ENCODE measurements at places on chromosomes 2 and 18.

GRCh38 chr2:32671885-32672533 is 44.2 kb downstream of the TTC27 start:
- ATAC-seq: no peak

GRCh38 chr2:220891405-220891804 is 680.7 kb downstream of the EPHA4 start:
- ATAC-seq: no peak

DNA sequence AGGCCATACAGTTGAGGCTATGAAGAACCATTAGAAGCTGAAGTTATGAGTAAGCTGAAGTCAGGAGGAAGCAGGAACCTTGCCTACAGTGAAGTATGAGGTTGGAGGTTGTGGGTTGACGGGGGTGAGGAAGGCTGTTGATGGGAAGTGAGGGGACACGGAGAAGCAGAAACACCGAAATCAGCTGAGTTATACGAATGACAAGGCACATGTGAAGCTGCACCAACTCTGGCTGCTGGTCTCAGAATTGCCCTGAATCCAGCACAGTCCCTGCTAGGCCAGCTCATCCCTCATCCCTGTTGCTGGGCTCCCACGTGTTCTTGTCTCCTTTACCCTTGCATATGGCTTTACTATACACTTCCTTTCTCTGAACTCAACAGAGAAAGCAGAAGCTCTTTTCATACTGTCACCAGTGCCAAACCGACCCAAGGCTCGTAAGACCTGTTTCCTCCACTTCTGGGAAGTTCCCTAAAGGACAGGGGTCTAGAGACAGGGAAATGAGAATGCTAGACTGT is 9.2 kb upstream of the TMEM247 start:
- peak; percentile 48 for ATAC-seq

- no peak for ATAC-seq
Measured at GRCh38 chr2:8527031-8527430, 154.8 kb upstream of the ID2 start.

DNA sequence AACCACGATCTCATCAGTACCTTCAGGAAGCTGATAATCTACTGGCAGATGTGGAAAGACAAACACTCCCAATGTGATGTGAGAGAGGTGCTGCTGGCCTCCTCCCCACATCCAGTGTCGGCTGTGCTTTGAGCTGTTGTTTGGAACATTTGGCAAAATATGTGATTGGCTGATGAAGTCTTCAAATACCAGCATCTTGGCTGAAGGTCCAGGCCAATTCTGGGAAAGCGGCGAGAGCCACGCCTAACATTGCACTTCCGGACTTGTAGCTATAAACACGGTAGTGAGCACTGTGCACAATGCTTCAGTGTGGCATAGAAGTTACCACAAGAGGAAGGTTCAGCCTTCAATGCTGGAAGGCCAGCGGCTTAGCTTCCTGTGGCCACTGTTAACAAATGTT is 198.8 kb downstream of the DCDC2C start:
- ATAC-seq: no peak

DNA sequence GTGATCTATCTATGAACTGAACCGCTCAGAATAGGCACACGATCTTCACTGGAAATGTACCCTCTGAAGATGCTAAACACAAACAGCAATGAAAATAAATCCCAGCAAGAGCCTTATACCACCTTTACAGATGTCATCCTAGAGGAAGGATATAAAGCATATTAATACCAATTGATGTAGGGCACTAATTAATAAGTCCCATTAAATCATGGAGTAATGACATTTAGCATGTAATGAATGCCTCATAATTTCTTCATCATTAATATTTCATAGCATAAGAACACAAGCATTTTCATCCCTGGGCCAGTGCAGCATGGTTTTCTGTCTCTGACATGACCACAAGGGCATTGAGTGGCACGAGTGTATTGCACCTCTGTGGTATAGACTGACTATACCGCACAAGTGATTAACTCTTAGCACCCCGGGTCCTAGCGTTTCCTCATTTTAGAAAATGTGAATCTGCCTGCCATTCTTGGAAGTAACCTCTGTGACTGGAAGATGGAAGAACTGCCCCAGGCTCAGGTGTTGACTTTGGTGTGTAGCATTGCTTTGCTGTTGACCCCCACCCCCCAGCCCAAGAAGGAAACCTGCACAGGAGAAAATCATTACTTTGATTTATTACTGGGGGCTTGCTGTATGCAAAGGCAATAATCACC is 1.4 kb upstream of the TMEM178A start:
- no peak for ATAC-seq

DNA sequence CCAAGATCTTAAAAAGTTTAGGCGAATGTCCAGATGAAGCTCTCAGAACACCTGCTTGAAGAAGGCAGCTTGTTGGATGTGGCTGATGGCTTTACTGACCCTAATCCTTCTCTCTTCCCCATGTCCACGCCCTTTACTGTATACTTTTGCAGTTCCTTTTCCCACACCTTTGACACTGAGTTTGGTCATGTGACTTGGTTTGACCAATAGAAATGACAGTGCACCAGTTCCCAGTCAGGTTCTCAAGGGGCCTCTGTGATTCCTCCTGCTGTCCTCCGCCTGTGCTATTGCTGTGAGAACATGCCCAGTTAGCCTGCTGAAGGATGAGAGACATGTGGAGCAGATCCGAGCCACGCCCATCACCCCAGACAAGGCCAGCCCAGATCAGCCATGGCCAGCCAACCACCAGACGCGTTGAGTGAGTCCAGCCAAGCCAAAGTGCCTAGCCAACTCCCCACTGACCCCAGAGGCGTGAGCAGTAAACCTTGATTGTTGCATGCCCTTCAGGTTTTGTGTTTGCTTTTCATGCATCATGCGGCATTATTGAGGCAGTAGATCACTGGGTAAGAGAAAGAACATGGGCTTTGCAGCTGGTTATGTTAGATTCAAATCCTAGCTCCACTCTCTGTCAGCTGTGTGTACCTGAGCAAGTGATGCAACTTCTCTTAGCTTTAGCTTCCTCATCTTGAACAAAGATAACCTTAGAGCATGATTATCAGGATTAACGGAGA is 258.0 kb upstream of the SIX2 start:
- no peak for ATAC-seq

GRCh38 chr18:57806978-57807285 is 3.8 kb upstream of the ATP8B1 start:
- no peak for ATAC-seq

DNA sequence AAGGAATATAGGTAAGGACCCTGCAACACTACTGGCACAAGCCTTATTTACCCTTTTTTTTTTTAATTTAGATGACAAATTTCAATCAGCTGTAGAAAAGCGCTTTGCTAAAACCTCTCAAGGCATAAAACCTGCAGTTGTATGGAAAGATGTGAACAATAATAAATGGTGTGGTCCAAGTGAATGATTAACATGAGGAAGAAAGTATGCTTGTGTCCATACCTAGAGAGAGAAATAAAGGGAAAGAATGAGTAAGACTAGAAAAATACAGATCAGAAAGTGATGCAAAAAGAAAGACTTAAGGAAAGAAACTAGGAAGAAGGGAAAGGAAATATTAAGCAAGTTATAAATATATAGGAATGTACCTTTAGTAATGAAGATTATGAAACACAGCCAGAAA is 119.2 kb upstream of the SCN7A start:
- no peak for ATAC-seq

DNA sequence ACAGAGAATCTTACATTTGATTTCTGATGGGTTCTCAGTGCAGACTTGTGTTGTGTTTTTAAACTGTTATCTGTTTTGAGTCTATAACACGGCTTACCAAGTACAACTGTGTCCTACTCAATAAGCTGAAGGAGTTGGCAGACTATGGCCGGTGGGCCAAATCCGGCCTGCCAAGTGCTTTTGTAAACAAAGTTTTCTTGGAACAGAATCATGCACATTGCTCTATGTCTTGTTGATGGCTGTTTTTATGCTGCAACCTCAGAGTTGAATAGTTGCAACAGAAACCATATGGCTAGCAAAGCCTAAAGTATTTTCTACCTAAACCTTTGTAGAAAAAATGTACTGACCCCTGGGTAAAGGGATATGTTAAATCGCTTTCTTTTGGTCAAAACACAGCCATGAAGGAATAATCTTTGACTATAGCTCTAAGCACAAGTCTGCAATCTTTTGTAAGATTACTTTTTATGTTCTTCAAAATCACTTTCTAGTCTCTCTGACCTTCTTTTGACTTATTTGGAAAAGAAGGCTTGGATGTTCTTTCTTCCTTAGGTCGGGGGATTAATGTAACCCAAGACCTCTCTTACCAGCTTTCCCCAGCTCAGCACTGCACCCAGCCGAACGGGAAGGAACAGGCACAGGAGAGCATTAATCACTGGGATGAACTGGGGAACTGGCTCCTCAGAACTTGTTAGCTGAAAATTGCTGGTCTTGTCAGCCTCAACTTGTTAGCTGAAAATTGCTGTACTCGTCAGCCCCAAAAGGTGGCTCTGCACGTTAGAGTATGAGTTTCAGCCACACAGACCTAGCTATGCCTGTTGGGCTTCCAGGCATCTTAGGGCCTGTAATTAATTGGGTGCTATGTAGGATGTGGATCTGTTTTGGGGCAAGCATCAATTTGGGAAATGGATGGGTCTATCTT is 75.4 kb downstream of the CD8B2 start:
- no peak for ATAC-seq

GRCh38 chr2:200042102-200042735 is 86.8 kb downstream of the MAIP1 start:
- no peak for ATAC-seq

DNA sequence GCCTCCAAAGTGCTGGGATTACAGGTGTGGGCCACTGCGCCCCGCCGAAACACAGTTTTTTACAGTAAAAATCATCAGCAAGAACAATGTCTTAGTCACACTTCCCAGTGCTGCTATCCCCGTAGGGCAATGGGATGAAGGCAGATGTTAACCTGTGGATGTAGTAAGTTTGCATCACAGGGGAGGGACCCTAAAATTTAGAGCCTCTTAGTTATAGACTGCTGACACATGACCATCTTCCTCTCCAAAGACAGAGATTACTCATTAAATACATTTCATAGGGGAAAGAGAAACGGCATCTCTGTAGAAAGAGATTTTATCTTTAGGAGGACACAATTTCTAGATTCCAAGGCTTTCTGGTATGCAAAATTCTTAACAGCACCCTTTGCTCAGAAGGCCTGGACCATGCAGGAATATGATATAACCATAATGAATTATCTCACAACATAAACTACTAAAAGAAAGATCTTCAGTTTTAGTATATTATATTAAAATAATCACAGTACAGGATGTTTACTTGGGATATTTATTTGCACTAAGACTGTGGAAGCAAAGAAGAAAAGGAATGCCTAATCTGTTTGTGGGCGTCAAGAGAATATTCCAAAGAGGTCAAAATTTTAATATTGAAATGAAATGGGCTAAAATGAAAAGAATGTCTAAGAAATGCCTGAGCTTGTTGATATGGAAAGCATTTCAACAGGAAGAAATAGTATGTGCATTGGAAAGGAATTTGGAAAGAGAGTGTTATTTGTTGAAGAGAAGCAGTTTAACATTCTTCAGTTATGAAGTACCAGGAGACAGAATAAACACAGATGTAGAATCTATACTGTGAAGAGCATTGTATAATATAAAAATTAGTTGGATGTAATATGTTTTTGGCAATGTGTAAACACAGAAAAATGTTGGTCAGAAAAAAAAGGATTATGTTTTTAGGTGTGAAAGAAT is 1228.3 kb upstream of the CHAC2 start:
- no peak for ATAC-seq

GRCh38 chr2:137508739-137509384 is 455.4 kb upstream of the HNMT start:
- no peak for ATAC-seq

DNA sequence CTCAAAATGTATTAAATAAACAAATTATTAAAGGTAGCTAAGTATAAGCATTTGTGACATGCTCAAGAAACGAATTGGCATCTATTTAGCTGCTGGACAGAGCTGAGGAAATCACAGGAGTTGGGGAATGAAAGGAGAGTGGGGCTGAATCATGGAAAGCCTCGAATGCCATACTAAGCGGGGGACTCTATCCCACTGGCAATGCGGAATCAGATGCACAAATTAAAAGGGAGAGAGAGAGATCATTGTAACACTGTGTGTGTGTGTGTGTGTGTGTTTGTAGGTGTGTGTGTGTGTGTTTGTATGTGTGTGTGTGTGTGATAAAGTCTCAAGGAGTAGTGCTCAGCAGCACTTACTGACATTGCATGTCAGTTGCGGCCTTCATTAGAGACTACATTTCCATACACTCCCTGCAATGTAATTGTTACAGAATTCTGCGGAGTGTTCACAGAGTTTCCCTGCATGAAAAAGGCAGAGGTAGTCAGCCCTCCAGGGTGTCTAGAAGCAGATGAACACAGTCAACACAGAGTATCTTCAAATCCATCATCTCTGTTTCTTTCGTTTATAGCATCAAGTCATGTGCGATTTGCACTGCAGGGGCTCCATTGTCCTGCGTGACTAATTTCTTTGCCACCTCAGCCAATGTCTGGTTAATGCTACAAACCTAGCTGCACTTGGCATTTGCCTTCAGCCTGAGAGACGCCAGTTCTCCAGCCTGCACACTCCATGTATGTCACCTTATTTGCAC is 111.7 kb upstream of the CYRIA start:
- no peak for ATAC-seq

- ATAC-seq: no peak
Measured at GRCh38 chr2:28454016-28454930, 41.6 kb upstream of the PLB1 start.

DNA sequence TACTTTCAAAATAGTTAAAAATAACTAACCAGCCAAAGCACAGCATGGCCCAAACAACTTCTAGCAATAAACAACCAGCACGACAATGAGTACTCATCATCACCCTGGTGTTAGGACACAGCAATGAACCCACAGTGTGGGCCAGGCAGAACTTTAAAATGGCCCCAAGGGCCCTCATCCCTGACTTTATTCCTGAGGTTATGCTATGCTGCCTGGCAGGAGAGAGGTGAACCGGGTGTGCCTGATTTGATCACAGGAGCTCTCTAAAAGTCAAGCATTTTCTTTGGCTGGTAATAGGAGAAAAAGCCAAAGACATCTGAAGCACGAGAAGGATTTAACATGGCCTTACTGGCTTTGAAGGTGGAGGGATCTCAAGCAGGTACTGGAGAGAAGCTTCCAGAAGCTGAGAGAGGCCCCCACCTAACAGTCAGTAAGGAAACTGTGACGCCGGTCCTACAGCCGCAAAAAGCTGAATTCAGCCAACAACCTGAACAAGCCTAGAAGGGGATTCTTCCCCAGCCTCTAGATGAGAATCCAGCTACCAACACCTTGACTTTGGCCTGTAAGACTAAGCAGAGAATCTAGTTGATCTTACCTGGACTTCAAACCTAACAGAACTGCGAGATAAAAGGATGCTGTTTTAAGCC is 115.4 kb downstream of the DDX1 start:
- ATAC-seq: no peak

GRCh38 chr18:58117786-58118403 is 73.9 kb downstream of the NEDD4L start:
- ATAC-seq: no peak

GRCh38 chr2:181954538-181954883 is 31.1 kb upstream of the PPP1R1C start:
- no peak for ATAC-seq

- no peak for ATAC-seq
Measured at GRCh38 chr2:55986700-55987440, 63.3 kb upstream of the EFEMP1 start.

DNA sequence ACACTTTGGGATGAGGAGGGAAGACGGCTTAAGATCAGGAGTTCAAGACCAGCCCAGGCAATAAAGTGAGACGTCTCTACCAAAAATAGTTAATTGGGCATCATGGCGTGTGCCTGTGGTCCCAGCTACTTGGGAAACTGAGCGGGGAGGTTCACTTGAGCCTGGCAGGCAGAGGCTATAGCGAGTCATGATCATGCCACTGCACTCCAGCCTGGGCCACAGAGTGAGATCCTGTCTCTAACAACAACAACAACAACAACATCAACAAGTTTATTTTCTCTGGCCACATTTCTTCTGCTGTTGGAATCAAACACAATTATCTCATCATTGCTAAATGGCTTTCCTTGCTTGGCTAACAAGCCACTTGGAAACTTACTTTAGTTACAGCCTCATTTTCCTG is 13.4 kb downstream of the NIFK start:
- no peak for ATAC-seq
